ENCODE measurements at places on chromosomes 16 and 17.

DNA sequence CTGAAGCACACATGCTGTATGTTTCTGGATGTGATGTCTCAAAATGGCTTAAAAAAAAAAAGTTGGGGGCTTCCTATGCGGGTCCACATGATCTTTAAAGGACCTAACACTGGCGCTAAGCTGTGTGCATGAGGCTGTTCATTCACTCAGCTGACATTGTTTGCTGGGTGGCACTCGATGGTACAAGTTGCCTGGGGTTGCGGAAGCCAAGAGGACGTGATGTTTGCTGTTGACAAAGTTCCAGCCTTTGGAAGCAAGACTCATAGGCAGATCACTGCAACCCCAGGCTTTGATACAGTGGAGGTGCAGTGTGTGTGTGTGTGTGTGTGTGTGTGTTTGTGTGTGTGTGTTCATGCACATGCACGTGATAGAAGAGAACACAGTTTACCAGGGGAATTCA, 29.5 kb upstream of the DNAI2 start:
- no peak for DNase-seq

- no peak for DNase-seq
Observed at GRCh38 chr17:50955160-50955559, 89.0 kb upstream of the TOB1 start.

- DNase-seq, result no peak
Observed at GRCh38 chr17:73027130-73027741, 65.3 kb downstream of the SLC39A11 start.

DNA sequence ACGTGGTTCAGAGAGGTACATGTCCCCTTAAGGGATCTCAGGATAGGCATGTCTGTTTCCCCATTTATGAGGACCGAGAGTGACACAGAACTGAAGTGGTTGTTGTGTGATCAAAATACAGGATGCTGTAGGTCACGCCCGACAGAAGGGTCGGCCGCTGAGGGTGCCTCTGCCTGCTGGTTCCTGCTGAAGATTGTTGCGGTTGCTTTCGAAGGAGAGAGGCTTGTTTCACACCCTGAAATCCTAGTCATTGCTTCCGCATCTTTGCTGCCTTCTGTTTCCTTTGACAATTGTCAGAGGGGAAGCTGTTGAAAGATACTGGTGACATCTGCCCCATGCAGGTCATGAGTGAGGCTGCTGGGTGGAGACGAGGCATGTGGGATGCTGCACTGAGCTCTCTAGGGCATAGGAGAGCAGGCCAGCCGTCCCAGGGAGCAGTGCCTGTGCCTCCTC, 3.8 kb upstream of the NAT9 start:
- peak; percentile 76 for DNase-seq

DNA sequence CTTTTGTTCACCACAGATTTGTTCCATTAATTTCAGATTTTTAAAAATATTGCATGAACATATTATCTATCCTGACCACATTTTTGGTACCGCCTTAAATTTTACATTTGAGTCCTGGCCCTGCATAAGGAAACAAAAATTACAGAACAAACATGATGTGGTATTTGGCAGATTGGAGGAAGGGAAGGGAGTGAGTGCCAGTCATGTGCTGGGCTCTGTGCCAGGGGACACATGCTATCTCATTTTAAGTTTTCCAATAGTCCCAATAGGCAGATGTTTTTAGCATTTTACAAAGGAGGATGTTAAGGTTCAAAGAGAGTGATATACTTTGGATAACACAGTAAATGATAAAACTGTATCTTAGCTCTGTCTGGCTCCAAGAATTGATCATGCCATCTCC, 185.1 kb downstream of the CDK5R1 start:
- DNase-seq, result no peak

DNA sequence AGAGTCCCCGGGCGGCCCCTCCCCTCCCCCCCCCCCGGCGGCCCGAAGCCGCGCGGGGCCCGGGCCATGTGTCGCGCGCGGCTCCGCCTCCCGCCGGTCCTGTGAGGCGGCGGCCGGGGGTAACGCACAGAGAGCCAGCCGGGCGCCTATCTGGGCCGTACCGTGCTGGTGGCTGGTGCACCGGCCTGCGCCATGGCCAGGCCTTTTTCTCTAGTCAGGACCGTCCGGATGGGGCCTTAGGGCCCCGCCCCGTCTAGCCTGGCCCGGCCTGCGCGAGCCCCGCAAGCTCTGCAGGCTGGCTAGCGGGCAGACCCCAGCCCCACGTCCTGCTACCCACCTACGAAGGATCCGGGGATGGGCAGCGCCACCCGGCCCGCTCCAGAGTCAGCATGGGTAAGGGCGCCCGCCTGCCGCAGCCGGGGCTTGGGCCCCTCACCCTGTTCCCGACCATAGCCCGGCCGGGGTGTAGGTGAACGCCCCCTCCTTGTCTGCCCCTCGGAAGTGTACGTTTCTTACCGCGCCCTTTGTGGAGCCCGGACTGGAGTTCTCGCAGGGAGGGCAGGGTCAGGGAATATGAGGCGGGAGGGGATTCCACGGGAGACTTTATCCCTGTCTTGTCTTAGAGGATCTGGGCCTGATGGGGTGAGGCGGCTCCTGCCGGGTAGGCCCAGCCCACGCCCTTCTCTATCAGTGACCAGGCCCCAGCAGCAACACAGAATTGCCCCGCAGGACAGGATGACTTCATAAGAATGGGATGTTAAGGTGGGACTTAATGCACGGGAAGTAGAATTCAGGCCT, at the start of gene CENPT:
CENPT (minus strand) TSS at position 630 of the 798 bp plus-strand sequence. CDS start 13,834 bp downstream, outside the sequence.
- peak; percentile 31 for DNase-seq

DNA sequence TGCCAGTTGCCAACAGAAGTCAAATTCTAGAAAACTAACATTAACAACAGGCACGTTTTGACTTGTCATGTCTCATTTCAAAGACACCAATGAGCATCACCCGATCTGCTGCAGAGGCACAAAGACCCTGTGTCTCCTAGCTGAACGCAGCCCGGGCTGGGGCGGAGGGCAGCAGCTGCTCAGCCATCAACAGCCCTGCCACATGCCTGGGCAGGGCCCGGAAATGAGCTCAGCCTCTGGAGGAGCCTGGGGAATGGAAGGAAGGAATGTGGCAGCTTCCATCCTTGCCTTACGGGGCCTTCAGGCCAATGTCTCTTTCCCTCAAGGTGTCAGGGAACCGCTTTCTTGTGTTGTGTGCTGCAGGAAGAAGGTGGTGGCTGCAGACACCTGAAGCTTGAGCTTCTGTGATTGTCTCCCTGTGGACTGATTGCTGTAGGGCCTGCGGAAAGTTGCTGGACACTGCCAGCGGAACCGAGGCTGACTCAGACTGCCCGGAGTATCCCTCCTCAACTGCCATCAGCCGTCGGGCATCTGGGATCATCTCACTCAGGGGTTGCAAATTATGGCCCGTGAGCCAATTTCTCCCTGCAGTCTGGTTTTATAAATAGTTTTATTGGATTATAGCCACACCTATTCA, 7.3 kb downstream of the CDH13 start:
- no peak for DNase-seq

DNA sequence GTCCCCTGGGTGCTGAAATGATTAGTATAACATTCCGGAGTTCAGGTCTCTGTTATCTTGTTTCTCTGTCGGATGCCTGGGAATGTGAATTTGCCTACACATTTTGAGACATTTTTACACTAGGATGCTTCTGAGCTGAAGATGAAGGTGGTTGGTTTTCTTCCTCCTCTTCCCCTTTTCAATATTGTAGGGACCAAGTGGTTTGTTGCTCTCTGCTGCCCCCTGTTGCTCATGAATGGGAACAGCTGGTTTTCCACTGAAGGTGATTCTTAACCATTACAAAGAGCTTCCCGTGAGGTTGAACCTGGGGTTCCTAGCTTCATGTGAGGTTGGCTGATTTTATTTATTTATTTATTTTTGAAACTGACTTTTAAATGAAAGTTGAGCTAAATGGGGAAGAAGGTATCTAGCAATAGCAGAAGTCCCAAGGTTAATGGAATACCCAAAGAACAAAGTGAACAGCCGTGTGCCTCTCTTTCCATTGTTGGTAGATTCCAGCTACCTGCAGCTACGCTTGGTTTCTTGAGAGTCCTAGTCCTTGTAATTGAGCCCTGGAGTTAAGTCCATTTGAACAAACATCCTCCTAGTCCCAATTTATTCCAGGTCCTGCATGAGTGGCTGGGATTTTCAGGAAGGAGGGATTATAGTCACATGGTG, 983.9 kb upstream of the EEF2KMT start:
- DNase-seq, result peak; percentile 17
